ENCODE measurements at places on chromosomes 5 and 9. TPM values are rescaled to one million over a fixed set of nuclear protein-coding genes. Genes with fewer than 3 reads are reported as not detected.

DNA sequence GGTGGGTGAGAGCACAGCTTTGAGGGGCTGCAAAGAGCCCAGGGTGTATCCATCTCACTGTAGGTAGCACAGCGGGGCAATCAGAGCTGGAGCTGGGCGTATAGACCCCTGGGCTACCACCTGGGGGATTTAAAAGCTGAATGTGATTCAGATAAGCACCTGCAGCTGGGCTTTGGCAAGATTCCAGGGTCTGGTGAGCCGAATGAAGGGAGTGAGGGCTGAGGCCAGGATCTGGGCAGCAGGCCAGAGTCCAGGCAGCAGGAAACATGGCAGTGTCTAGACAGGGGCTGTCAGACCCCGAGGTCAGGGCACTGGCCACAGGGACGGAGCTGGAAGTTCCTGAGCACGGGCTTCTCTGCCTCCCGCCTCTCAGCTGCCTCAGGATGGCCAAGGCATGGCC lies 8.7 kb downstream of the ASS1 start:
- no peak for DNase-seq

DNA sequence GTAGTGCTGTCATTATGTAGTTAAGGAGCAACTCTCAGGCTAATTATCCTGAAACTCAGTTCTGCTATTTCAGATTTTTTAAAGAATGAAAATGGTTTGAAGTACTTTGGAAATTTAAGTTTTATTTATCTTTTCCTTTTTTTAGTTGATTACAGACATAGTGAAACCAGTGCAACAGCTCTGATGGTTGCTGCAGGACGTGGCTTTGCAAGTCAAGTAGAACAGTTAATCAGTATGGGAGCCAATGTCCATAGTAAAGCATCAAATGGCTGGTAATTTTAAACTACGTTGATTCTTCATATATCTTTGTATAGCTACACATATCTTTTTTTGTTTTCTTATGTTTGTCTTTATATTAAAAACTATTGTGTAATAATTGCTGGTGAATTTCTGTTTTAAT lies 34.9 kb downstream of the YTHDC2 start:
- DNase-seq, result no peak

- DNase-seq, result no peak
Observed at GRCh38 chr5:112534611-112535255, 115.7 kb upstream of the EPB41L4A start.

SLIT3 gene
- total RNA-seq, result 0.97 TPM

DNA sequence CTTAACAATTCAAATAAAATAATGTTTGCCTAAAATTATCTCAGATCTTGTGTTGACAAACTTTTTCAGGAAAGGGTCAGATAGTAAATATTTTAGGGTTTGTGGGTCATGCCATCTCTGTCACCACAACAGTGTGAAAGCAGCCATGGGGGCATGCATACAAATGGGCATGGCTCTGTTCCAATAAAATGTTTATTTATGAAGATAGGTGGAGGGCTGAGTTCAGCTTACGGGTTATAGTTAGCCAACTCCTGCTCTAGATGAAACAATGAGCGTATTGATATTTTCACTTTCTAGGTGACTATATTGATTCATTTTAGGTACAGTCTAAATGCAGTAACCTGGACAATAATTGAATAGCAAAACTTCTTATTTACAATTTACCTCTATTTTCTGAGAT lies 533.8 kb upstream of the CLINT1 start:
- DNase-seq, result no peak

DNA sequence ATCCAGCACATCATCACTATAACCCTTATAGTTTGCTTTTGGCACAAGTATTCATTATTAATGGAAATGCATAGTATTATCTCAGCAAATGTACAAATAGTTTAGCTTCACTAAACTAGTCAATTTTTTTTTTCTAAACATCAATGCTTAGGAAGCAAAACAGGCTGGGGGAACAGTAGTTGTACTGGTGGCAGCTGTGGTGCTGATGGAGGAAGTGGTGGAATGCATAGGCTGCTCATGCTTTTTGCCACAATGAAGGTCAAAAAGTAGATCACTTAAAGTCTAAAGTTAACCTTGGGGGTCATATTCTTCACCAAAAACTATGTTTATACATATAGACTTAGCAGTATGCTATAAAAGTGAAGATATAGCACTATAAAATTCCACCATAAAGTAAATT lies 36.3 kb upstream of the CDKN2B start:
- no peak for DNase-seq

DNA sequence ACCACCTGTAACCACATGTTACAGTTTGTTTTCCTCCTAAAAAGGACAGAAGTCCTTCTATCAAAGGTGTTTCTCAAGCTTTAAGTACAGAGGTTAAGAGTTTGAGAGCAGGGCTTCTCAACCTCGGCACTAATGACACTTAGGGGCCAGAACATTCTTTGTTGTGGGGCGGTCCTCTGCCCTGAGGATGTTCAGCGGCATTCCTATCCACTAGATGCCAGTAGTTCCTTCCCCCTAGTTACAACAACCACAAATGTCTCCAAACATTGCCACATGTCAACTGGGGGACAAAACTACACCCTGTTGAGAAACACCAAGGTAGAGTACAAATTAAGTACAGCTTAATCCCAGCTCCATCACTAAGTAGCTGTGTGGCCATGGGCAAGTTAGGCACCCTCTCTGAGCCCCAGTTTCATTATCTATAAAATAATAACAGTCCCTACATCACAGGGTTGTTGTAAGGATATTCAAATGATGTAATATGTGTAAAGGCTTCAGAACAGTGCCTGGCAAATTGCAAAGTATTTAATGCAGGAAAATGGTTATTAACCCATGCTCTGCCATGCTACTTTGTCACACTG lies 44.6 kb downstream of the PIP5K1B start:
- DNase-seq, result peak; percentile 17

- peak; percentile 93 for DNase-seq
Observed at GRCh38 chr9:78031893-78032729, 500 bp upstream of the GNAQ start.

- peak; percentile 86 for DNase-seq
Observed at GRCh38 chr9:93061791-93062763, 3.6 kb downstream of the SUSD3 start.

DNA sequence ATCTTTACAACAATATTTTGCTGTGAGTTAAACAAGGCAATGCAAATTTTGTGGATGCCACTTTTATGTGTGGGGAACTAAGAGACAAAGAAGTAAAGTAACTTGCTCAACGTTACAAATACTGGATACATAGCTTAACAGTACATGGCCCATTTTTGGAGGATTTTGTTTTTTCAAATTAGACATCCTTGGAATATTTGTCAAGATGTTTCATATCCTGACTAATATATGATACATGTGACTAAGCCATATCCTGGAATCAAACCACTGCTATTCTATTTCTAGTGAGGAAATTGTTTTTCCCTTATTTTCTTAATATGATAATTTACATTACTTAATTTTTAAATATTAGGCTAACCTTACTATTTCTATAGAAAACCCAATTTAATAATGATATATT lies 529.8 kb downstream of the DMRTA1 start:
- no peak for DNase-seq

TEX48 gene
- not detected for total RNA-seq

- no peak for DNase-seq
Observed at GRCh38 chr5:9847631-9848030, 217.5 kb upstream of the TAS2R1 start.

DNA sequence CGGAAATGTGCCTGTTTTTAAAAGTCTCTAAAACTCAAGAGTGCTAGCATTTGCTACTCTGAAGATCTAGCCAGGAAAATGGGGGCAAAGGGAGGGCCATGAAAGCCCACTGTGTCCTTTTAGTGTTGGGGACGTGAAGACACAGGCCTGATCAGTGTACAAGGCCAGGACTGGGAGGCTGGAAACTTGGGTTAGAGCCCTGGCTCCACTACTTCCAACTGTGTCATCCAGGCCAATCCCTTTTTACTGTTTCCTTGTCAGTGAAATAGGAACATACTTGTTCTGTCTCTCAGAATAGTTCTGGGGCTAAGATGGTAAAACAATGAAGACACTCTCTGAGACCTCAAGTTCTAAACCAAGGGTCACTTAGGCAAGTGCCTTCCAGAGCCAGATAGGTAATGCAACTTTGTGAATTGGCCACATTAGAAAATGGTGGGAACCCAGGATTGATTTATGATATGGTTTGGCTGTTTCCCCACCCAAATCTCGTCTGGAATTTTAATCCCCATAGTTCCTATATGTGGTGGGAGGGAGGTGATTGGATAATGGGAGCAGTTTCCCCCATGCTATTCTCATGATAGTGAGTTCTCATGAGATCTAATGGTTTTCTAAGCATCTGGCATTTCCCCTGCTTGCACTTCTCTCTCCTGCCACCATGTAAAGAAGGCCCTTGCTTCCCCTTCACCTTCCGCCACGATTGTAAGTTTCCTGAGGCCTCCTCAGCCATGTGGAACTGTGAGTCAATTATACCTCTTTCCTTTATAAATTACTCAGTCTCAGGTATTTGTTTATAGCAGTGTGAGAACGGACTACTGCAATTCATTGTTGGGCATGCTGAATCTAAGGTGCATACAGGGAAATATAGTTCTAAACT lies 30.4 kb upstream of the B4GALT1 start:
- no peak for DNase-seq

DNA sequence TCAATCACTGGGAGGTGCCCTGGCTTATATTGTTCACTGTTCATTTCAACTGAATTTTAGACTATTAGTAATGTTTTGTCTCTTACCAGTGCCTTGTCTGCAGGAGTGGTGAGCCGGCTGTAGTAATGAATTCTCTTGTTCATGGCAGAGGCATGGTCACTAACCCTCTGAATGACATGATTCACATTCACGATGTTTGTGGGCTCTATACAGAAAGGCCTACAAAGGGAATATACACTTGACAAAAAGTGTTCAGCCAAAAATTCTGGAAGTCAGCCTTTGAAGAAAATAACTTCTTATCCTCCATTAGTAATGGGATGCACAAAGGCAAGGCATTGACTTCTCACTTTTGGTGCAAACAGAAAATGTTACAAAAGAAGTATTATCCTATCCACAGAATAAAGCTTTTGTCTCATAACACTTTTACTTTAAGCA lies 39.6 kb downstream of the SLC38A9 start:
- no peak for DNase-seq

FGD3 gene
- 1.3 TPM for total RNA-seq

DNA sequence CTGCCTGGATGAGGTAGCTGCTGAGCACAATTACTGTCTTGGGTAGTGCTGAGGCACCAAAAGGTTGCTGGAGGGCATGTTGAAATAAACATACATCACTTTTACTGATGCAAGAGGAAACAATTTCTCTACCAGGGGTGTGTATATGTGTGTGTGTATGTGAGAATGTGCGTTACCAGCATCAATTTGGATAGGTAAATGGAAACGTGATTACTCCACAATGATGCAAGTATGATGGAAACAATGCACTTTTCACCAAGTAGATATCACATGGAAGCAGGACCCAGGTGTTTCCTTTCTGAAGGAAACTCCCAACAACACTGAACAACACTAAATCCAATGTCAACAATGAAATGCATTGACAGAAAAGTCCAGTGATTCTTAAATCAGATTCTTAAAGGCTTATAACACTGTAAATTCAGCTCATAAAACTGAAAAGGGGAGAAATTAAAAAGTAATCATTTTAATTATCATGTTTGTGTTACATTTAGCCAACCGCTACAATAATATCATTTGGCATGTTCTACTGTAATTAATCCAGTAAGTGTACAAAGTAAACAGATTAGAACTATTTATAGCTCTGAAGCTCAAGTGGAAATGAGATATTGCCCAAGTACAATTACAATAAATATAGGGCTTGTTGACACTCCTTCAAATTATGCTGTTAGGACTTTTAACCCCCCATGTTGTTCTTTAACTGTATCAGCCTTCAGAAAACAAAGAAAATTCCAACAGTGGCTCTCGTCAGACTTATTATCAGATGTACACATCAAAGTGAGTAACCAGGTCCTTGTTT lies 25.3 kb downstream of the YIPF5 start:
- no peak for DNase-seq

ZDHHC11 gene
- total RNA-seq, result 7.7 TPM

LHX3 gene
- total RNA-seq, result not detected

DNA sequence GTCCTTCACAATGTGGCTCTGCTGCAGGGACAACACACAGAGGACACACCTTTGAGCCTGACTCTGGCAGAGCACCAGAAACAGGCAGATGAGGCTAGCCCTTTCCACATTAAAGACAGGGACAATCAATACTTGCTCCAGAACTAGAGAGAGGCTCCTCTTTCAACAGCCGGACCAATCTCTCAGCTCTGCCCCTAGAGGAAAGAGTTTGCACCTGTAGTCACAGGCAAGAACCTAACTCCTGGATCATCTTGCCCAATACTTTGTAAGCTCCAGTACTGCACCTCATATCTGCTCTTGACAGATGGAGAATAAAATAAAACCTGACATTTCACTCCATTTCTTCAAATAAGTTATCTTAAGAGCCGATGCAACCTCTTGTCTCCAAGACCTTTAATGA lies 52.1 kb downstream of the EPB41L4A start:
- peak; percentile 57 for DNase-seq

SNCAIP gene
- 7.4 TPM for total RNA-seq
